ENCODE measurements at places on chromosomes 16 and 17.

DNA sequence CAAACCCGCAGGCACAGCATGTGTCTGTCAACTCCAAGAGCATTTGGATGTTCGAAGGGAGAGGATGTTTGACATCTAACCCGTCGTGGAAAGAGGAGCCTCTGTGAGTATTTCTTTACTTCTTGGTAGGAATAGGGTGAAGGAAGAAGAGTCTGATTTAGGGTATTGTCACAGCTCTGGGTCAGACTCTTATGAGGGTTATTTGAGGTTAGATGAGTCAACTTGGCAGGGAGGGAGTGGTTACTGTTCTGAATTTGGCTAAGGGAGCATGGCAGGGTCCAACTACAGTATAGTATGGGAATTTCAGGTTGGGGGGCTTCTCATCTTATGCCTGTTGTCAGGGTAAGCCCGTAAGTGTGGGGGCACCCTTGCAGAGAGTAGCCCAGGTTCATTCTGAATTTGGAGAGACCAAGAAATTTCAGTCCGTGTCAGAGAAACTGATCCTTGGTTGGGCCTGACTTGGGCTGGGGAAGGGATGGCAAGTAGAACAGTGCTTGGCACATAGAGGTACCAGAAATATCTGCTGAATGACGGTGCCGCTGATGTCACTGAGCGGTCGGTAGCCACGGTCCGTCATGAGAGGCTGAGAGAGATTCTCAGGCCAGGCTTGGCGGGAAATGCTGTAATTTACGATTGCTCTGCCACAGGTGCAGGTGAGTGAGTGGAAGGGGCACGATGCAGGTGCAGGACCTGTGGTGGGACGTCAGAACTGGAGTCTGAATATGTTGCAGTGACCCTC lies 43.2 kb downstream of the MYH3 start:
- no peak for DNase-seq

- no peak for DNase-seq
Observed at GRCh38 chr17:13996748-13997147, 72.6 kb upstream of the COX10 start.

DNA sequence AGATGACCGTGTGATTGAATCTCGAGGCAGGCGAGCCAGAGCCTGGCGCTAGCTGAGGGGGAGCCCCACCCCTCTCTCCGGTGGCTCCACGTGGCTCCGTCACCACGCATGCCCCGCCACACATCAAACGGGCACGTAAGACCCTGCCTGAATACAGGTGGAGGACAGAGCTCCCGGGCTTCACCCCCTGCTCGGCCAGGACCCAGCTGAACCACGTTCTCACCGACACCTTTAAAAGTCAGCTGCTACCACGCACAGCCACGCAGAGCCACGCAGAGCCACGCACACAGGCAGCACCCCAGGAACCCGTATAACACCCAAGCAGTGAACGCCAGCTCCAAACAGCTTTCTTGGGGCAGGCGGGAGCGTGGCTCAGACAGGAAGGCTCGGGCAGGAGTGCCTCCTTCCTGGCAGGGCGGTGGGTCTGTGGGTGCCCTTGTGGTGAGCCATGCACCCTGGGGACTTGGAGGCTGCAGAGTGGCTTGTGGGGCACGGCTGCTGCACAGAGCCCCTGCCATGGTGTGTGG lies 4.4 kb downstream of the TMEM204 start:
- no peak for DNase-seq

GRCh38 chr16:65624229-65624628 lies 502.4 kb upstream of the CDH11 start:
- DNase-seq, result no peak

- DNase-seq, result peak; percentile 43
Observed at GRCh38 chr16:4052096-4052495, 64.1 kb downstream of the ADCY9 start.

- DNase-seq, result no peak
Observed at GRCh38 chr17:19292377-19292711, 55.2 kb downstream of the EPN2 start.

DNA sequence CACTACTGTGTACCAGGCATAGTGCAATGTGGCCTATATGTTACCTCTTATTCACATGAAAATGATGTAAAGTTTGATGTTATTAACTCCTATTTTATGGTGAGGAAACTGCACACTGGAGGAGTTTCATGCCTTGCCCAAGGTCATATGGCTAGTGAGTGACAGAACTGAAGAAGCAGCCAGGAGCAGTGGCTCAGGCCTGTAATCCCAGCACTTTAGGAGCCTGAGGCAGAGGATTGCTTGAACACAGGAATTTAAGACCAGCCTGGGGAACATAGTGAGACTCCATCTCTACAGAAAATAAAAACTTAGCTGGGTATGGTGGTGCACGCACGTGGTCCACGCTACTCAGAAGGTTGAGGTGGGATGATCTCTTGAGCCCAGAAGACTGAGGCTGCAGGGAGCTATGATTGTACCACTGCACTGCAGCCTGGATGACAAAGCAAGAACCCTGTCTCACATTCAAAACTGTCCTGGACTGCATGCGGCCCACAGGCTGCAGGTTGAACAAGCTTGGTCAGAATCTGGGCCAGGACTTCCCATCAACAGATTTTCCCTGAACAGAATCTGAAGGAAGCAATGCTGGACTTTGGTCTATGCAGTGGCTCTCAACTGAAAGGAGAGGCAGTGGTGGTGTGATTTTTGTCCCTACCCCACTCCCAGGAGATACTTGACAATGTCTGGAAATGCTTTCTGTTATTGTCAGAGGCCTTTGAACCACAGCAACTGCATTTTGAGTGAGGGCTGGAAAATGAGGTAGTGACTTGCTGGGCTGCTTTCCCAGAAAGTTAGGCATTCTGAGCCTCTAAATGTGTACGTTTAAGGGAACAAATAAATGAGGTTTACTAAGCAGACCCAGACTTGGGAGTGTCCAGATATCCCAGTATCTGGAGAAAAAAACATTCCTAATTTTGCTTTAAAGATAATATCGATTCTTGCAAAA lies 479.5 kb downstream of the TMEM114 start:
- no peak for DNase-seq

DNA sequence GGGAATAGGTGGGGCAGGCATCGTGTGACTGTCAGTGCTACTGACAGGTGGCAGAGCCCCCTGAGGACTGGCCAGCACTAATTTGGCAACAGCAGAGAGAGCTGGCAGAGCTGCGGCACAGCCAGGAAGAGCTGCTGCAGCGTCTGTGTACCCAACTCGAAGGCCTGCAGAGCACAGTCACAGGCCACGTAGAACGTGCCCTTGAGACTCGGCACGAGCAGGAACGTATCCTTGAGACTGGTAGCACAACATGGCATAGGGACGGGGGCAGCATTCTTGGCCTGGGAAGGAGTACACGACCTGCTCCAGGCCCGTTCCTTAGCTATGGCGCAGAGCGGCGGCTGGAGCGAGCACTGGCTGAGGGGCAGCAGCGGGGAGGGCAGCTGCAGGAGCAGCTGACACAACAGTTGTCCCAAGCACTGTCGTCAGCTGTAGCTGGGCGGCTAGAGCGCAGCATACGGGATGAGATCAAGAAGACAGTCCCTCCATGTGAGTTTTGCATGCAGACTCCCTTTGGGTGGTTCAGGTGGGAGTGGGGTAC lies 3.0 kb upstream of the NRN1L start:
- DNase-seq, result no peak

DNA sequence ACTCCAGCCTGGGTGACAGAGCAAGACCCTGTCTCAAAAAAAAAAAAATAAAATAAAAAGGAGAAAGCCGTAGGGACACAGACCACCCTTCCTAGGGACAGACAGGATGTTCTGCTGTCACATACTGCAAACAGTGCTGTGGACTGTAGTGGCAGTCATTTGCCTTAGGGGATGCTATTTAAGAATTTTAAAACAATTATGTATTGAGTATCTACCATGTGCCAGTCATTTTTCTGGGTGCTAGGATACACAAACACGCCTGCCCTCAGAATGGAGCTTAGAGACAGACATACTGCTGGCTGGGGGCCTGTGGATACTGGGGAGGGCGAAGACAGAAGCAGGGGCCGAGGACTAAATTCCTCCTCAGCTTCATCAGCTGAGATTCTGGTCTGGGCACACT lies 45.5 kb downstream of the MRC2 start:
- DNase-seq, result no peak

DNA sequence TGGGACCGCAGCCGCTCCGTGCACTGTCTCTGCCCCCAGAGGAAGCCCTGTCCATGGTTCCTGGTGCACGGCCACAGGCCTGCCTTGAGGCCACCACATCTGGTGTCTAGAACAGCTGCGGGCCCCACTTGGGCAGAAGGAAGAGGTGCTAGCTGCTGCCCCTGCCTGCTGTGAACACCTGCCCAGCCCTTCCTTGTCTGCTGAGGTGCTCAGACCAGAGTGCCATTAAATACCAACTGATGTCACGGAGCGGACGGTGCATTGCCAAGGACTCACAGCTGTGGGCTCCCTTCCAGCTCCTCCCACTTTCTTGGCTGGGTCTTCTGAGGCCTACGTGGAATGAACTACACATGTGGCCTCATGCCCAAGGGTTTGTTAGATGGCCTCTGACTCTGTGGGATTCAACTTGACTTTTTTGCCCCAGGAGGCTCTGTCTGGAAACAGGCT lies 146.1 kb downstream of the RAB11FIP4 start:
- DNase-seq, result no peak

DNA sequence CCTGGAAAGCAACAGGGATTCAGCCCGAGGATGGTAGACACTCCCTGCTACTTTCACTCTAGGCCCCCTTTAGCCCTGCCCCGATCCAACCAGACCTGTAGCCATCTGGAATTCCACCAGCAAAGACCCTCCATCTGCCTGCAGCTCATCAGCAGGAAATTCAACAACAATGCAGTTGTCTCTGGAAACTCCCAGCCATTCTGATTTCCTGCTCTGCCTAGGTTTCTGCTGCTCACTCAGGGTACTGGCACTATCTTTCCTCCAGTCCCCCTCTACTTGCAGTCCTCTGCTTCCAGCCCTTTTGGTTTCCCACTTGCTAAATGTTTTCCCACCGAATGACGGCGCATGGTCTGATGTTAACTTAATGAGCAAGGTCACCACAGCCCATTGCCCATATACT lies 2.7 kb upstream of the SP6 start:
- no peak for DNase-seq

- no peak for DNase-seq
Observed at GRCh38 chr16:84851192-84852127, 31.7 kb downstream of the CRISPLD2 start.

GRCh38 chr17:28982131-28982793 lies 23.6 kb downstream of the SEZ6 start:
- DNase-seq, result no peak

DNA sequence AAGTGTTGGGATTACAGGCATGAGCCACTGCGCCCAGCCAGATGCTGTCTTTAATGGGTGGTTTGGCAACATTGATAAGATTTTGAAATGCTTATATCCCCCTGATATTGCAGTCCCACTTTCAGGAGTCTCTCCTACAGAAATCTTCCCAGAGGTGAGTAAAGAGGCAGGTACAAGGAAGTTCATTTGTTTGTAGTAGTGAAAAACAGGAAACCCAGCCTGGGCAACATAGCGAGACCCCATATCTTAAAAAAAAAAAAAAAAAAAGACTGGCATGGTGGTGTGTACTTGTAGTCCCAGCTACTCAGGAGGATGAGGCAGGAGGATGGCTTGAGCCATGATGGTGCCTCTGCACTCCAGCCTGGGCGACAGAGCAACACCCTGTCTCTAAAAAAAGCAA lies 6.2 kb upstream of the NUPR1 start:
- no peak for DNase-seq

- no peak for DNase-seq
Observed at GRCh38 chr17:33262266-33263123, 30.6 kb downstream of the ASIC2 start.

- no peak for DNase-seq
Observed at GRCh38 chr16:3256146-3256865, at the start of gene MEFV. Gene MEFV, minus strand, starts transcription at chr16:3256633. Its CDS starts 46 bp downstream, at chr16:3256587.

DNA sequence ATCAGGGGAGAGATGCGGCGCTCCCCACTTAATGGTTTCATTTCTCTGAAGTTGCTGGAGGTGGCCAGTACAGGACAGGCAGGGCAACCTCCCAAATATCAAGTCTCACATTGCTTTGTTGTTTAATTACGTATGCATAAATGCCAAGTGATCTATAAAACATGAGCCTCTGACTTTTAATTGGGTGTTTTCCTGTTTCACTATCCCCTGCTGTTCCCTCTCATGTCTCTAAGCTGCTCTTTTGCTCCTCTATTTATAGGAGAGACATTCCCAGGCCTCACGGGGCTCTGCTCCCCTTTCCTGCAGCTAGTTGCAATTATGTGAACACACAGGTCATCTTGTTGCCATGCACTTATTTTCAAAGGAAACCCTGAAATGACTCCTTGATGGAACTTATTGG lies 1173.5 kb upstream of the GOT2 start:
- no peak for DNase-seq

DNA sequence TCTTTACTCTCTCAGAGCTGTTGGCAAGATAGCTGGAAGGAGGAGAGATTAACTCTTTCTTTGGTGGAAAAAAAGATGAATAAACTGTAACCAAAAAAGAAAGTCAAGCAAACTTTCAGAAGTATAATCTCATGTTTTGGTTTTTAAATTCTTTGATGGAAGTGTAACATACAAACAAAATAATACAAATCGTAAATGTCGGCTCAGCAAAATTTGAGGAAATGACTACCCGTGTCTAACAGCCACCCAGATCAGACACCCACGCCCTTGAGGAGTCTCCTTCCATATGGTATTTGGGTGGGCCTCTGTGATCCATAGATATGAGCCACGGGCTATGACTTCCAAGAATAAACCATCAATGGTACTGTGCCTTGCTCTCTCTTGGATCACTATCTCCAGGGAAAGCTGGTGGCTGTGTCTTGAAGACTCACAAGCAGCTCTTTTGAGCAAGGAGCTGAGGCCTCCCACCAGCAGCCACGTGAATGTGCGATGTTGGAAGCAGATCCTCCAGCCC lies 9.6 kb upstream of the CD300C start:
- DNase-seq, result no peak

- DNase-seq, result no peak
Observed at GRCh38 chr16:68367030-68367429, 56.2 kb downstream of the PRMT7 start.

GRCh38 chr16:20271893-20272292 lies 55.4 kb downstream of the GP2 start:
- DNase-seq, result no peak

DNA sequence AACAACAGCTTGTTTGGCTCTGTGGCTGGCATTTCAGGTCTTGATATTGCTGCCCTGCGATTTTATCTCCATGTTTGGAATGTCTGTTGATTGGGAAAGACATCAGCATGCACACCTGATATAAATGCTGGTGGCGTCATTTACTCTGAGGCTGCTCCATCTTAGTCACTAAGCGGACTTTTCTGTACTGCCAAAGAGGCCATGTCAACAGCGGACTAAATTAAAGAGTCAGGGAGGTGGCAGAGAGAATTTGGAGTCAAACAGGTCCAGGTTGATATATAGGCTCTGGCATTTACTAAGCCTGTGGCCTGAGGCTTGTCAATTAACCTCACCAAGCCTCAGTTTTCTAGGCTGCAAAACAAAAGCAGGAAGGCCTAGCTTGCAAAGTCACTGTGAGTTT lies 6.2 kb downstream of the RBFOX1 start:
- DNase-seq, result peak; percentile 46

DNA sequence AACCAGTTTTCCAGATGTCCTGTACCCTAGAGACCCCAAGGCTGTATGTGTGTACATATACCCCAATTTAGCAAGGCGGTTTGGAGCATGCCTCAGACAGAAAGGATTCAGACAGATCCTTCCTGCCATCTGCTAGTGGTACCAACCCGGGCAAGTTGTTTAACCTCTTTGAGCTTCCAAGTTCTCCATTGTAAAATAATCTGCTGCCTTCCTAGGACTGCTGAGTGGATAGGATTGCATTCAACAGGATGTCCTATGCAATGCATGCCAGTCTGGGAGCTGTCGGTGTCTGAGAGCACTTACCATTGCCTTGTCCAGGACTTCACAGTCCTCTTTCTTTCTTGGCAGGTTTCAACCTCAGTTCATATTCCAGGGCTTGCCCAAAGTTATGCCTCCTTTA lies 1.9 kb downstream of the CDH13 start:
- no peak for DNase-seq

All from ureter (tissue), 1 donor.